ENCODE measurements at places on chromosomes 5 and 9.

DNA sequence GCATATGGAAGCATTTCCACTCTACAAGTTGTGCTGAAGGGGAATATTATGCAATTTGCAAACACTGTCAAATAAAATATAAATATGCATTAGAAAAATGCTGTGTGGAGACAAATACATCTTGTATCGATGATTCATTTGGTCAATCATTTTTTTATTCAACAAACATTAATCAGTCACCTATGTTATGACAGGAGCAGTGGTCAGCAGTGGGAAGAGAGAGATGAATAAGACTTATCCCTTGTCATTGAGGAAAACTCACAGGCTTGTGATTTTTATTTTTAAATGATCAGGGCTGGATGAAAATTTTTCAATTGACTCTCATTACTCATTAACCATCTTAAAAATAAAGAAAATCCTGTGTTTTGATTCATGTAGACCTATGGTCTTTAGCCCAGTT lies 574.1 kb downstream of the ACTL7B start:
- DNase-seq, result no peak

DNA sequence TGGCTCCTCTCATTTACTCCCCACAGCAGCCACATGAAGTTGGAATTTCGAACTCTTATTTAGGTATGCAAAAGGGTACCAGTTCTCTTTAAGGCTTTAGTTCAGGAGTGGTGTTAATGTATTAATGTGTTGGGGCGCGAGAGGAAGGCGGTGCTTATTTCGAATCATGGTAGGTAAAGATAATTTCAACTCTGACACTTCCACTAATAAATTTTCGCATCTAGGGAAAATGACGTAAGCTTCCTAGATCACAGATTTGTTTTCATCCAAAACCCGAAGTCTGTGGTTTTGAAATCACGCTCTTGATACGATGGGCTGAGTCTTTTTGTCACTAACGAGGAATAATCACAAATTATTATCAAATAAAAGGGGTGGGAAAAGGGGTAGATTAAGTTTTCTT lies 681 bp downstream of the PPWD1 start:
- DNase-seq, result no peak

GRCh38 chr9:22654833-22655232 lies 208.2 kb downstream of the DMRTA1 start:
- DNase-seq, result no peak

DNA sequence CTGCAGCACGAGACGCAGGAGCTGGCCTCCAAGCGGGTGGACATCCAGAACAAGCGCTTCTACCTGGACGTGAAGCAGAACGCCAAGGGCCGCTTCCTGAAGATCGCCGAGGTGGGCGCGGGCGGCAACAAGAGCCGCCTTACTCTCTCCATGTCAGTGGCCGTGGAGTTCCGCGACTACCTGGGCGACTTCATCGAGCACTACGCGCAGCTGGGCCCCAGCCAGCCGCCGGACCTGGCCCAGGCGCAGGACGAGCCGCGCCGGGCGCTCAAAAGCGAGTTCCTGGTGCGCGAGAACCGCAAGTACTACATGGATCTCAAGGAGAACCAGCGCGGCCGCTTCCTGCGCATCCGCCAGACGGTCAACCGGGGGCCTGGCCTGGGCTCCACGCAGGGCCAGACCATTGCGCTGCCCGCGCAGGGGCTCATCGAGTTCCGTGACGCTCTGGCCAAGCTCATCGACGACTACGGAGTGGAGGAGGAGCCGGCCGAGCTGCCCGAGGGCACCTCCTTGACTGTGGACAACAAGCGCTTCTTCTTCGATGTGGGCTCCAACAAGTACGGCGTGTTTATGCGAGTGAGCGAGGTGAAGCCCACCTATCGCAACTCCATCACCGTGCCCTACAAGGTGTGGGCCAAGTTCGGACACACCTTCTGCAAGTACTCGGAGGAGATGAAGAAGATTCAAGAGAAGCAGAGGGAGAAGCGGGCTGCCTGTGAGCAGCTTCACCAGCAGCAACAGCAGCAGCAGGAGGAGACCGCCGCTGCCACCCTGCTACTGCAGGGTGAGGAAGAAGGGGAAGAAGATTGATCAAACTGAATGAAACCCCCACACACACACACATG lies 654 bp downstream of the PURA start:
- peak; percentile 30 for DNase-seq

- DNase-seq, result no peak
Measured at GRCh38 chr9:96331236-96331947, 29.4 kb upstream of the HSD17B3 start.

DNA sequence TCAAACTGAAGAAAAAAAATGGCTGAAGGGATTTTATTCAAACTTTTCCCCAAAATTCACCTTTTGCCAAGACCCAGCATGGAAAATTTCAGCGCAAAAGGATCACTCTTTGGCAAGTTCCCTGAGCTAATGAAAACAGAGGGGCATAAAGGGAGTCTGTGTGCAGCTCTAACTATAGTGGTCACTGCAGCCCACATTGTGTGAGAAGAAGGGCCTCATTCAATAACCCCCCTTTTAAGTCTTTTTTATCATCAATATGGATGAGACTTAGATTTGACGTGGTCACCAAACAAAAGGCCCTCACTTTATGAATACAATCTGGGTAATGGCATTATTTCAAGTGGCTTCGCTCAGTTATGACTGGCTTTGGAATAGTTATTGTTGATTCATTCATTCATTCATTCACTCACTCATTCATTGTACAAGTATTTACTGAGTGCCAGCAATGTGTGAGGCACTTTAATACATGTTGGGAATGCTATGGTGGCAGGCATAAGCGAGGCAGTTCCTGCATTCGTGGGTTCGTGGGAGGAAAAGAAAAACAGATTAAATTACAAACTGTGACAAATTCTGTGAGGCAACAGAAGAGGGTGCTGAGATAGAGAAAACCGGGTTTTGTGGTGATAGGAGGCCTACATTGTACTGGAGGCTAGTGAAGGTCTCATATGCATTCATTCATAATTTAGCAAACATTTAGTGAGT lies 145.7 kb upstream of the KLF4 start:
- DNase-seq, result no peak

DNA sequence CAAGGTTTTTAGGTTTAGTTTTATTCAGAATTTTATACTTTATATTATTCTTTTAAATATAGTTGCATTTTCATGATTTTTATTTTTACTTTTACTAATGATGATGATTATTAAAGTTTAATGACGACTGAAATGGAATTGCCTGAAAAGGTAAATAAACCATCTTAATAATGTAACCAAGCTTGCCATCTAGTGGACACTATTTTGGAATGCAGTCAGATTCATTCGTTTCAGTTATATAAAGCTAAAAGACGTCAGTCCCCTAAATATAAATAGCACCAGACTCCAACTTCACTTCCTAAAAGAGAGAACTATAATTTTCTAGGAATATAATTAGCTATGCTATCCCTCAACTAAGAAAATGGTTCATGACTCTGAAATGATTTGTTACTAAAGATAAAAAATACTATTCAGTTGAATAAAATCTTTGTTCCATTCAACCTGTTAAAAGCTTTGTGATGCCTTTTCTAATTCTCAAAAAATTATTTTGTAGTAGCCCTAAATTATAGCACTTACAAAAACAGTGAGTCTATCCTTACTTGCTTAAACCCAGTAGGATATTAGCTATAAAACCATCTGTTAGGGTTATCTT lies 19.9 kb downstream of the ABITRAM start:
- peak; percentile 28 for DNase-seq

- DNase-seq, result no peak
Measured at GRCh38 chr5:66001952-66002351, 75.6 kb downstream of the ERBIN start.

- DNase-seq, result no peak
Measured at GRCh38 chr9:112601636-112602035, 115.0 kb downstream of the KIAA1958 start.

DNA sequence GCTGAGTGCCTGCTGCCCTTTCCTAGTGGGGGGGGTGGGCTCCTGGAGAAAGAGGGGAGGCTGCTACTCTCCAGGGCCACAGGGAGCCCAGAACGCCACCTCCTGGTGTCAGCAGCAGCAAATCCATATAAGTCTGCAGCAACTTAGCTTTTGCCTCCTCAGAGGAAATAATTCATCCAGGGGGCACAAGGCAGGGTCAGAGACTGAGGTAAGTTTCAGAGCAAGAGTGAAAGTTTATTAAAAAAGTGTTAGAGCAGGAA lies 4.0 kb upstream of the CLPTM1L start:
- no peak for DNase-seq

DNA sequence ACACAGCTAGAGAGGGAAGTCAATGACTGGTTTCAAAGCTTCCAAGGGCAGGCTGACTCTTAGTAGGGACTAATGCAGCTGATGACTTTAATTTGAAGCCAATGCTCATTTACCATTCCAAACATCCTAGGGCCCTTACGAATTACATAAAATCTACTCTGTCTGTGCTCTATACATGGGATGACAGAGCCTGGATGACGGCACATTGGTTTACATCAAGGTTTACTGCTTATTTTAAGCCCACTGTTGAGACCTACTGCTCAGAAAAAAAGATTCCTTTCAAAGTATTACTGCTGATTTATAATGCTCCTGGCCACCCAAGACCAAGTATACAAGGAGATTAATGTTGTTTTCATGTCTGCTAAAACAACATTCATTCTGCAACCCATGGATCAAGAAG lies 74.1 kb downstream of the DAP start:
- DNase-seq, result no peak

- no peak for DNase-seq
Measured at GRCh38 chr9:76703270-76703669, 61.0 kb upstream of the PCA3 start.

GRCh38 chr5:65808818-65809217 lies 86.8 kb downstream of the NLN start:
- DNase-seq, result no peak

- no peak for DNase-seq
Measured at GRCh38 chr5:34007201-34007620, 639 bp downstream of the AMACR start.

DNA sequence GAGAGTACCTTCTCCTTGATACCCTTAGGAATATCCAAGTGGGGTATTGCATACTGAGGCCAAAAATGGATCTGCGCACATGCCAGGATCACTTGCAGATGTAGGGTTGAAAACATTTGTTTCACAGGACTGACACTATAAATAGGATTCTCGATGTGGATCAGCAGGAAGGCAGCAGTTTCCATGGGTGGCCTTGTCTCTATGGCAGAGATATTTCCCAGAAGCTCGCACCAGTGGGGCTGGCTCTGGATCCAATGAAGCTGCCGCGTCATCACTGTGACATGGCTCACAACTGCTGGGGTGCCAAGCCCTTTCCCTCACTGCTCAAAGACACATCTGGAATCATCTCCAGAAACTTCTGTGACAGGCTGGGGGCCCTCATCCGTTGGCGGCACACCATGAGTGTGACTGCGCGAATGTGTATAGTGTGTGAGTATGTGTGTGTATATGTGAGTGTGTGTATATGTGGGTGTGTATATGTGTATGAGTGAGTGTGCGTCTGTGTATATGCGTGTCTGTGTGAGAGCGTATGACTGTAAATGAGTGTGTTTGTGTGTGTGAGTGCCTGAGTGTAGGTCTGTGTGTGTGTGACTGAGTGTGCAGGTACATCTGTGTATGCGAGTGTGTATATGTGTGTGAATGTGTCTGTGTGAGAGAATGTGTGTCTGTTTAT lies 182.5 kb downstream of the GAS1 start:
- DNase-seq, result no peak

GRCh38 chr5:96374653-96375052 lies 58.4 kb downstream of the PCSK1 start:
- DNase-seq, result no peak

GRCh38 chr9:107345327-107345726 lies 62.2 kb downstream of the RAD23B start:
- no peak for DNase-seq

DNA sequence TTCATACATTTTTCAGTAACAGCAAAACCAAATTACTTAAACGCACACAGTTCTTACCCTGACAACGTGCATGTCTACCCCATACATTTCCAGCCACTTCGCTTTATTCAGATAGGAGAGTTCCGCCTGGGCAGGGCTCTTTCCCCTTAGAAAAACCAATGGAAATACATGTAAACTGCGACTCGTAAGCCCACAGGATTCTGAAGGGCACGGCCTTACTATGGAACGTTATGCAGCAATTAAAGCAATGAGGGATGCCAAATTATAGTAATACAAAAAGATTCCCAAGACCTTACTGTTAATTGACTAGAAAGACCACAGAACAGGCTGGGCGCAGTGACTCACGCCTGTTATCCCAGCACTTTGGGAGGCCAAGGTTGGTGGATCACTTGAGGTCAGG lies 64.5 kb downstream of the EPB41L4B start:
- DNase-seq, result no peak

DNA sequence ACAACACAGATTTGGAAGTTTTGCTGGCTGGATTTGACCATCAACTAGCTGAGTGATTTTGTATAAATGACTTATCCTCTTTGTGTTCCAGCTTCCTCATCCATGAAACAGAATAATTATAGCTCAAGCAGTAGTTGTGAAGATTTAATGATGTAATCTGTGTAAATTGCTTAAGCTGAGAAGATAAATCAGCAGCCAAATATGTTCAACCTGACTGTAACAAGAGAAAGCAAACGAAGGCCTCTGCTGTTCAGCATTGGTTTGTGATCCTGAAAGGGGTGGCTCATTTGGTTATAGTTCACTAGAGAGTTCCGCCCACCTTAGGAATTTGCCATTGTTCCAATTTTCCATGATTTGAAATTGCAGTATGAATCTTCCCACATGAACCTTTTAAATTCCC lies 75.7 kb upstream of the CCDC112 start:
- no peak for DNase-seq

GRCh38 chr5:124074500-124074899 lies 562.5 kb downstream of the CSNK1G3 start:
- no peak for DNase-seq

DNA sequence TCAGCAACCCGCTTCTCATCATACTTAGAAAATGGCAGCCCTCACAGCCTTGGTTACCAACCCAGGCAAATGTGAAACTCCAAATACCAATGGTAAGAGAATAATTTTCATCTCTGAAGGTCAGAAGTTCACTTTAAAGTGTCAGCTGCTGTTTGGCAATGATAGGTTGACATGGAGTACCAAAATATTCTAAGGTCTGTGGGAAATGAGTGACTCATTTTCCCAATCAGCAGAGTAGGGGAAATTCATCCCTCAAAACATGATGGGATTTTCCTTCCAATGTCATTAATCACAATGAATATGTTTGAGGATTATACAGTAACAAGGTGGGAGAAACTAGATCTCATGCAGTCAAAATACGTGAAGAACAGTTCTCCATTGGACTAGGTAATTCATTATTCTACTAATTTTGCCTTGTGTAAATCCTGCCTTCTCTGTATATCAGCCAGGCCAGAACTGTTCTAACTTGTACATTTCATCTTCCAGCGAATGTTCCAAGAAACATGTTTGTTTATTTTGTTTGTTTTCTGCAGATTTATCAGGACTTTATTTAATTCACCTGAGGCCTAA lies 53.1 kb upstream of the ERBIN start:
- DNase-seq, result no peak

Measured in germinal center (tissue), 1 donor.